GM23248 (cell line): ENCODE measurements at places on chromosomes 3 and 15.

GRCh38 chr3:118573912-118574311, 460.7 kb downstream of the IGSF11 start:
- no peak for DNase-seq

DNA sequence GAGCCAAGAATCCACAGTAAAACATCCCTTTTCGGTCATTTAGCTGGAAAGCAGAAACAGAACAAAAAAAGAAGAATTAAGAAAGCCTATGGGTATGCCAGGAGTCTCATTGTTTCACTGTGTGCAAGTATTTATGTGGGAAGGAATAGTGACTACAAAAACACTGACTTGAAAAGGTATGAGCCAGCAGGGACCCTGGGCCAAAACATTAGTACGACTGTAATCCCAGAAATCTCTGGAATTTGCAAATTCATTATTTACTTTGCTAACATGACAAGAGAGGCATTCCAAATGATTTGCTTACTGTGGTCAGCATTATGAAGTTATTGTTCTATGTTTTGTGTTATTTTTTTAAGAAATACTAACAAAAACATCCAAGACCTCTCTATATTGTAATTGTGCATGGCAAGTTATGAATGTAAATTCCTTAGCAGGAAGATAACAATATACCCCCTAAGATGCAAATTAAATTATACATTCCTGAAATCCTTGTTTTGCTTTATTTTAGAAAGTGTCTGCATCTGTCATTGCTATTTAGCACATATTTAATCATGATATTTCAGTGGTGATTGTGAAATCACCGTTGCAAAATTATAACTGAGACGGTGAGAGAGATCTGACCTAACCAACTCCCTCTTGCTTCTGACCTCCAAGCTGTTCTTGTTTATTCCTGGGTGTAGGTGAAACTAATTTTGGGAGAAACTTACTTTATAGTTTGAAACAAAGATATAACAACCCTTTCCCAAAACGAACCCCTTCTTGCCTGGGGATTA, 299.2 kb downstream of the ZPLD1 start:
- peak; percentile 65 for DNase-seq

GRCh38 chr3:177700117-177700516, 502.8 kb upstream of the TBL1XR1 start:
- DNase-seq = no peak

DNA sequence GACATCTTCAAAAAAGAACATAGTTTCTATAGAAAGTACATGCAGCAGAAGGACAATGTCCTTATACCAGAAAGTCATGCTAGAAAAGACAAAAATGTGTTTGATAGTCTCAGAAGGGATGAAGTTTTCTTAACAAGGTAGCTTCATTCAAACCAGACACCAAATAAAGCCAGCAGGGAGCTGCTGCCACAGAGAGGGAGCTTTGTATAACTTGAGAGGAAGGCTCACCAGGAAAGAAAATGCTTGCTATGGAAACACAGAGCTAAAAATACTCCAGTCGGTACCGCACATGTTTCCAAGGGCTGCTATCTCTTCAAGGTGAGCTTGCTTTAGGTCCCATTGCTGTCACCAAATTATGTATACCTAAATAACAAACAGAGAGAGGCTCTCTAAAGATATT, 1074.8 kb upstream of the ALCAM start:
- peak; percentile 24 for DNase-seq

DNA sequence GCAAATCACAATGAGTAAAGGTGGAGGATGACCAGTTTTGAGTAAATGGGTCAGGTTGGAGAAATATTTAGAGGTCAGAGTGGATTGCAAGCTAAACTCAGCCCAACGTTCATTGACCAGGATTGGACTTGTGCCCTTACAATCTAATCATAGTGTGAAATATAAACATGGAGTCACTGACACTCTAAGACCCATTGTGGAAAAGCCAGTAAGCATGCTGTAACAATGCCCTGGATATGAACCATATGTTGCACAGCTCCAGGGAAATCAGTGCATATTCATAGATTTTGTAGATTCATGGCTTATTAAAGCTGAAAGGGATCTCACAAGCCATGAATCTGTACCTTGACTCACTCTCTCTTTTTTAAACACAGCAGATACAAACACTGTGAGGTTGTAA, 660.2 kb upstream of the LMCD1 start:
- DNase-seq = no peak
